Nucleus accumbens (tissue), 56 donors: ENCODE measurements at places on chromosomes 5 and 9.

DNA sequence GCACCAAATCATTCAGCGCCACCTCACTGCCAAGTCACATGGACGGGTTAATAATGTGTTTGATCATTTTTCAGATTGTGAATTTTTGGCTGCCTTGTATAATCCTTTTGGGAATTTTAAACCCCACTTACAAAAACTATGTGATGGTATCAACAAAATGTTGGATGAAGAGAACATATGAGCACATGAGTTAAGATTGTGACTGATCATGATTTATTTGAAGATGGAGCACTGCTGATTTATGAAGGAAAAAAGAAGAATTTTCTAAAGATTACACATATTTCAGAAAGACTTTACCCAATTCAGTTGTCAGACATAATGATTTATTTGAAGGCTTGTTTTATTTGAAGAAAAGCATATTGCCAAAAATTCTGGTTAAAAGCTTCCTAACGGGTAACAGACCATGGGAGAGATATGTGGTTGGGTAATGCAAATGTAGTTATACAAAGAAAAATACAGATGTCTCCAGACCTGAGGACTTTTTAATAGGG is 37.4 kb downstream of the TNFAIP8 start:
- DNase-seq, result no peak

DNA sequence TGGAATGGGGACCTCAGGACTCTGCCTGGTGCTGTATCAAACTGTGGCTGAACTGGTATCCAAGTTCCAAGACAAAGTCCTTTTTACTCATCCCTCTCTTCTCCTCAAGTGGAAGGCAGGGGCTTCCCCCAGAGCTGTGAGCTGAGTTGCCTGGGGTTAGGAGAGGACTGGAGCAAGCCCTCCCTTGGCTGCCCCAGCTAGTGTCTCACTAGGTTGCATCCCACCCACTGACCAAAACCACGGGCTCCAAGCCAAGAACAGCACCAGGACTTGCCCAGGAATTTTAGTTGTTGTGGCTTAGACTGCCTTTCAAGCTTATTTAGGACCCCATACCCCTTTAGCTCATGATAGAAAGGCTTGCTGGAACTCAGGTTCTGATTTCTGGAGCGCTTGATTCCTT is 158.7 kb upstream of the TNC start:
- no peak for DNase-seq

- no peak for DNase-seq
Observed at GRCh38 chr9:75993434-75993833, 103.0 kb downstream of the PCSK5 start.

GRCh38 chr9:128396970-128397613 is 23.6 kb upstream of the CERCAM start:
- no peak for DNase-seq

DNA sequence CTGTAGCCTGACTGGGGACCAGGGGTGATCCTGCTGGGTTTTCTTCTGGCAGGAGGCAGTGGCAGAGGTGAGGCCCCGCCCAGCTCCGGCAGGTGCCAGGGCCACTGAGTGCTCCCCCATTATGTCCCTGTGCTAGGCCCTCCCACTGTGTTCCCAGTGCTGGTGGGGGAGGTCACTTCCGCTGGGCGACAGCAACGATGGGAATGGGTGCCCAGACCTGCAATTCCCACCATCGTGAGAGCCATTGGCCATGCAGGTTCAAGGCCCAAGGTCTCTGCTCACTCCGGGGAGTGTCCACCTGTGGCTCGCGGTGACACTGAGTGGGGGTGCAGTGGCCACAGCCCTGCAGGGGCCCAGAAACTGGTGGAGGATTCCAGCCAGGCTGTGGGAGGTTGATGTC is 98.6 kb downstream of the RXRA start:
- DNase-seq, result no peak

GRCh38 chr9:125332527-125332926 is 70.9 kb downstream of the GAPVD1 start:
- DNase-seq, result no peak

- no peak for DNase-seq
Observed at GRCh38 chr5:139562847-139563246, 1.7 kb downstream of the UBE2D2 start.
